ENCODE measurements at places on chromosomes 12 and 14.

DNA sequence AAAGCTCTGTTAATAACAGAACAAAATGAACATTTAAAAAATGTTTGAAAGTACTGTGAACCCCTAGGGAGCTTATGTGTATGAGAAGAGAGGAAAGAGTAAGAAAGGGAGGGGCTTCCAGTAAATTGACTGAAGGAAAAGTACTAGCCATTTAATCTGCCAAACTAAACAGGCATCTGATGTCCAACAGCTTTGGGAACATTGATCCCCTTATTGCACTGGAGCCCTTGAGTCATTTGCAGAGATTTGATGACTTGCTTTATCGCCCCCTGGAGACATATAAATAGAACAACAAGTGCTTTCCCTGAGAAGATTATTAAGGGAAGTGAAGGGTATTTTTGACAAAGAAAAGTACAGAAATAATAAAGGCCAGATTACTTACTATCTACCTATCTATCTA lies 319.3 kb upstream of the NOVA1 start:
- no peak for DNase-seq

DNA sequence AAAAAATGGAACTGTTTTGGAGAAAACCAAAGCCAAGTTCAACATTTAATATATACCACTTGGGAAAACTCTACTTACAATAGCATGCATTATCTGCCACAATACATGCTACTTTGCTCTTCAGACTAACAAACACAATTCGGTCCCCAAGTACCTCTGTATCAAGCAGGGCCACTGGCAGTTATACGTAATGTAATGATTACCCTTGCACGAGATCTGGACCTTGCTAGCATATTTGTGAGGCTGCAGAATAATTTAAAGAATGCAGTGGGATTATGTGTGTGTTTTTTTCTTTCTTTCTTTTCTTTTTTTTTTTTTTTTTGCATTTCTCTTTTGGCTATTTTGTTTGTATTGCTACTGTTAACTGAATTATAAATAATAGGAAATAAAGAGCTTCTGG lies 22.8 kb upstream of the PYGL start:
- DNase-seq, result no peak

DNA sequence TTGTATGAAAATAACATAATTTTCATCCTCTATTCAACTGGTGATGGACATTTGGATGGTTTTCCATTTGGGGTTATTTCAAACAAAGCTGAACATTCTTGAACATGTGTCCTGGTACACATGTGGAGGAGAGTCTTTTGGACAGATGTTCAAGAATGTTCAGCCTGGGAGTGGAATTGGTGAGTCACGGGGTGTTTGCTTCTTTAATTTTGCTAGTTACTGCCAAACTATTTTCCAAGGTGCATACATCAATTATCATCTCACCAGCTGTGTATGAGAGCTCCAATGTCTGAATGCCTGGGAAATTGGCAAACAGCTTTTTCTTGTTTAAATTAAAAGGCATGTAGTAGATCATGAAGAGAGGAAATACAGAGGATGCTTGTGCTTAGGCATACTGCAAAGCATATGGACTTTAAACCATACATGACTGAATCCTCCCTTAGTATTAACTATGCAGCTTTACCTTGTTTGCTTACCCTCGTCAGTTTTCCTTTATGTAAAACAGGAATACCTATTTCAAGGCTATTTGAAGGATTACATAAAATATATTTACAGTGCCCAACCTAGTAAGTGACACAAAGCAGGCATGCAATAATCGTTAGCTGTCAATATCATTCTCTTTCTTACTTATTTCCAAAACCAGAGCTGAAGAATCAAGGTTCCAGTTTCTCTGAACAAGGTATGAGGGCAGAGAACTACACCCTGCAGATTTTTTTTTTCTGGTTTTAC lies 152.1 kb downstream of the ITPR2 start:
- no peak for DNase-seq

DNA sequence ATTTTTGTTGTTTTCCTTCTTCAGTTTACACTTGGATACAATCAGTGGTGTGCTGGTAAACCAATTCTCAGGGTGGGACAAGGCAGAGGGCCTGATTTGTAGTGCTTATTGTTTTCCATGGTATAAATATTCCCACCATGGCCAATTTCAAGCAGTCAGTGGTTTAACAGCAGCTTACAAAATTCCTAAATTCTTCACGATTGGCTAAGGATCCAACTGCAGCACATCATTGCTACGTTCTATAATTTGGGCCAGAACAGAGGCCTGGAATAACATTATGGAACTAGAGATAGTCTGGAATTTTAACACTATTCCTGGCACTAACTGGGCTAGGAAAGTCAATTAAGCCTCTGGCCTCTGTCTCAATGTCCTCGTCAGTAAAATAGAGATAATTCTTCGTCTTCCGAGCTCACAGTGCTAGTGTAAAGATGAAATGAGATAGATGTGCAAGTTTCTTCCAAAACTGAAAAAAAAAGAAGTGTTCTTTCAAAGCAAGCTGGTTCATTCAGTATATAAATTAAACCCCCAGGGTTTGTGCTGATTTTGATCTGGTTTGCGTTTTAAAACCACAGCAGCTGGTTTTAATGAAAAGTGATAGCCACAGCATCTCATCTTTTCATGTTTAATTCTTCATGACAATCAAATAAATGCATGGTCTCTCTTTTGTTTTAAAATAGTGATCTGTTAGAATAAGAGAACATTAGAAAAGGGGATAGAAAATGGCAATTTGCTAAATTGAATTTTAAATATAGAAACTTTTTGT lies 104.1 kb downstream of the EPS8 start:
- DNase-seq, result no peak

DNA sequence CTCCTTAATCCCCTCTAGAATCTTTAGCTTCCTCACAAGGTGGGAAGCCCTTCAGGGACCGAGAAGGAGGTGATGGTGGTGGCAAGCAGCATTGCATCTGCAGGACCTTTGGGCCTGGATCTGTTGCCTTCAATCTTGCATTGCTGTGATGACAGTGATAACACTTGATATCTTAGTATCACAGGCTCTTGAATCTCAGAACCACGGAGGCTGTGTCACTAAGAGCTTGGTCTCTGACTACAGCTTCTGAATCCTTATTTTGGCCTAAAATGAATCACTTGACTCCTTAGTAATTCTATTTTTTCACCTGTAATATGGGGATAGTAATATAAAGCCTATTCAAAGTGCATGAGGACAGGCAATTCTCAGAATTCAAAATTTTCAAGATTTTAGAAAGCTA lies 8.9 kb upstream of the AMN1 start:
- DNase-seq, result no peak

DNA sequence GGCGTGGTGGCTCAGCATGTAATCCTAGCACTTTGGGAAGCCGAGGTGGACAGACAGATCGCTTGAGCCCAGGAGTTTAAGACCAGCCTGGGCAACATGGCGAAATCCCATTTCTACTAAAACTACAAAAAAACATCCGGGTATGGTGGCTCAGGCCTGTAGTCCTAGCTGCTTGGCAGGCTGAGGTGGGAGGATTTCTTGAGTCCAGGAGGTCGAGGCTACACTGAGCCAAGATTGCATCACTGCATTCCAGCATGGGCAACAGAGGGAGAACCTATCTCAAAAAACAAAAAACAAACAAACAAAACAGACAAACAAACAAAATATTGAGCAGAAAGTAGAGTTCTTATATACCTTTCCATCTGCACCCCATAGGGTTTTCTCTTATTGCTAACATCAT lies 9.0 kb upstream of the SLC25A21 start:
- no peak for DNase-seq

DNA sequence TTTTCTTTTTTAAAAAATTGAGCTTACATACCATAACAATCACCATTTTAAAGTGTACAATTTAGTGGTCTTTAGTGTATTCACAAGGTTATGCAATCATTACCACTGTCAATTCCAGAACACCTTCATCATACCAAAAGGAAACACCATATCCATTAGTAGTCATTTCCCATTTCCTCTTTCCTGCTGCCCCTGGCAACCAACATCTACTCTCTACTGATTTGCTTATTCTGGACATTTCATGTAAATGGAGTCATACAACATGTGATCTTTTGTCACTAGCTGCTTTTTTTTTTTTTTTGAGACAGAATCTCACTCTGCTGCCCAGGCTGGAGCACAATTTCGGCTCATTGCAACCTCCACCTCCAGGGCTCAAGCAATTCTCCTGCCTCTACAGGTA lies 66.8 kb upstream of the CFL2 start:
- DNase-seq, result no peak

GRCh38 chr12:52540531-52540930 lies 12.4 kb downstream of the KRT71 start:
- no peak for DNase-seq
